NCI-H1092 (cell line): ENCODE measurements at places on chromosomes 16 and 17.

GRCh38 chr17:9266031-9266680 lies 244.8 kb downstream of the NTN1 start:
- no peak for DNase-seq

- DNase-seq: no peak
These were observed 43.6 kb upstream of the USP7 start for GRCh38 chr16:9007177-9007794.

DNA sequence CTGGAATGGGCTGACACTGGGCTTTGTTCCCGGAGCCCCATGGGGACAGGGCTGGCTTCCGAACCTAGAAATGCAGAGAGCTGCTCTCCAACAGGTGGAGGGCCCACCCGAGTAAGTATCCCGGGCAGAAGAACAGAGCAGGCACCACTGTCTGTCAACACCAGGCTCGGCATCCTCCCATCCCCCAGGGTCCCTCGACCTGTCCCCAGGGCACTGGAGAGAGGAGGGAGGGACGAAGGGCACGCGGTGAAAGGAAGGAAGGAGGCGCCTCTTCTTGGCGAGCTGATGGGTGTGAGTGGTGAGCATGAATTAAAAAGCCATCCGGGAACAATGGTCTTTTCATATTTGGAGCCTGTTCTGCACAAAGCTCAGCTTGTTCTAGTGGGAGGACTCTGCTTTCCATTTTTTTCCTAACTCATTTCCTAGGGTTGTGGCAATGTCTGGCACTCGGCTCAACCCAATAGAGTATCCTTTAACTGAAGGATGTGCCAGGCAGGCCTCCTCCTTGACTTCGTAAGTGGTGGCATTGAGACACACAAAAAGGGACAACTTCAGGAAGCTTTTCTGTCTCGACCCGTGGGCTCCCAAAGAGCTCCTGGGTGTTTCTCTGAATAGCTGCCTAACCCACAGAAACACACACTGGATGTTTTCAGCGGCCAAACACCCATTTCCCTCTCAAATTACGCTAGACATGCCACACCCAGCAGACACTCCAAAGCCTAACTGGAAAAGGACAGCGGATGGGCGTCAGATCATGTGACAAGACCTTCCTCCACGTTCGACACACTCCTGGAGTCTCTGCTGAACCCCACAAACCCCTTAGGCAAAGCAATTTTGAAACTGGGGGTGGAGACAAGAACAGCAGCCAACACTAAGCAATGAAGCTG lies 47.7 kb downstream of the ZFHX3 start:
- DNase-seq: peak; percentile 48

- no peak for DNase-seq
These were observed 1.9 kb downstream of the DHX58 start for GRCh38 chr17:42110301-42111264.

DNA sequence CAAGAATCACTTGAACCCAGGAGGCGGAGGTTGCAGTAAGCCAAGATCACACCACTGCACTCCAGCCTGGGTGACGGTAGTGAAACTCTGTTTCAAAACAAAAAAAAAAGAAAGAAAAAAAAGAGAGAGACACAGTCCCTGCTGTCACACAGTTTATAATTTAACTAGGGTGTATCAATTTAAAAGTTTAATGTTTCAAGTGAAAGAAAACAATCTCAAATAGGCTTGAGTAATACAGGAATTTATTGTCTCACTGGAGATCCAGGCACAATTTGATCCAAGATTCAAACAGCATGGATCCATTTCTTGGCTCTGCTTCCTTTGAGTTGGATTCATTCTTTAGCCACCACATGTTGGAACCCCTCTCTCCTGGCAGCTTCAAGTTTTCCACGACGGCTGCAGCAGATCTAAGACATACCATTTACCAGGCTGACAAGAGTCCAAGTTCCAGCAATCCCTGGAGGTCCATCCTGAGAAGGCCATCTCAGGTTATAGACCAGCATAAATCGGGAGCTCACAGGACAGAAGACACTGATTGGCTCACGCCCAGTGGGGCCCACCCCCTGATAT lies 97.5 kb downstream of the YPEL2 start:
- no peak for DNase-seq

- no peak for DNase-seq
These were observed 464 bp downstream of the RUNDC3A start for GRCh38 chr17:44308865-44309264.

- DNase-seq: no peak
These were observed 22.3 kb upstream of the PABPN1L start for GRCh38 chr16:88888461-88889387.

DNA sequence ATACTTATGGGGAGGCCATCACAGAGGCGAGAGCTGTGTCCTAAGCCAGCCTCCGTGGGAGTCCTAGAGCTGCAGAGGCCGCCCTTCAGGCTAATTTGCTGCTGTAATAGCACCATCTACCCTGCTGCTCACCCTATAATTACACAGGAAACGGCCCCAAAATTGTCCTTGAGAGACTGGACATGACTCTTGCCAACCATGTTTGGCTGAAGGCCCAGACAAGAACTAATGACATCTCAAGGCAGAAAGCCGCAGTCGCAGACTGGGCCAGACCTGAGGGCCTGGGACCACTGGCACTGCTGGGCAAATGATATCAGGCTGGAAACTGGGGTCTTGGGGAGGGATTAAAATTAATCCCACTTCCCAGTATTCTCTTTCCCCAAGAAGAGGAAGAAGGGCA lies 24.1 kb downstream of the PSMD7 start:
- DNase-seq: peak; percentile 68

GRCh38 chr16:68800257-68800875 lies 43.0 kb upstream of the TANGO6 start:
- DNase-seq: peak; percentile 29

DNA sequence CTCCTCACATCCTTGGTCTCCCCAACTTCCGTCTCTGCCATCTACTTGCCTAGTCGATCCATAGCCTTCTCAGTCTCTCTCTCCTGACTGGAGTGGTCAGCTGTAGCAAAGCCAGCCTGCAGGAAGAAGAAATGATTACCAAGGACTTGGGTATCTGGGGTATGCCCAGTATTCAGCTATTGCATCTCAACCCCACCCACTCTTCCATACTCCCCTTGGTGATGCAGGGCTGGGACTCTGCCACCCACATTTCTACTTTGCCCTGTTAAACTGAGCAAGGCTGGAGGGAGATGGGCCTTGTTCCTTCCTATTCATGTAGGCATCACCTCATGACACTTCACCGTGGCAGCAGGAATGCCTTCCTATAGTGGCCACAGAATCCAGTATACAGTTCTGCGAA lies 2.3 kb downstream of the COPRS start:
- no peak for DNase-seq

GRCh38 chr17:42685831-42686230 lies 3.5 kb downstream of the CNTNAP1 start:
- DNase-seq: no peak

DNA sequence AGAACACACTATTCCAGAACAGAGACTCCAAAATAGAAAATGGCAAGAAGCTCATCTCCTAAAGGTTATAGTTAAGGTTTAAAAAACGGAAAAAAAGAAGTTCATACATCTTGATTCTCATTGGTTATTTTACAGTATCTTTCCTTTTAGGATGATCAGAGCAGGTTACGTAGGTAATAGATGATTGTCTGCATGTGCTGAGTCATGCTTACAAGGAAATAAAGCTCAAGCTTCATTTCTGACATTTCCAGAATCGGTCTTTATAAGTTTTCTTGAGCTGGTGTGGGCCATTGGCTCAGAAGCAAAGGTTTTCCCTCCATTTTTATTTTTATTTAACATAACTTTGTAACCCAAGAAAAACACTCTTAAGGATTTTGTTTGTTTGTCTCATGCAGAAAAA lies 1030.3 kb upstream of the CDH8 start:
- no peak for DNase-seq
